HT-29 (cell line): ENCODE measurements at places on chromosomes 2 and 18. TPM values are rescaled to one million over a fixed set of nuclear protein-coding genes. Genes with fewer than 3 reads are reported as not detected.

- no peak for DNase-seq
Observed at GRCh38 chr2:53516650-53517049, 251.0 kb upstream of the CHAC2 start.

OTX1 gene
- total RNA-seq: 4.6 and 5.6 TPM in 2 replicates

CCT4 gene
- 145 and 155 TPM in 2 replicates for total RNA-seq

DNA sequence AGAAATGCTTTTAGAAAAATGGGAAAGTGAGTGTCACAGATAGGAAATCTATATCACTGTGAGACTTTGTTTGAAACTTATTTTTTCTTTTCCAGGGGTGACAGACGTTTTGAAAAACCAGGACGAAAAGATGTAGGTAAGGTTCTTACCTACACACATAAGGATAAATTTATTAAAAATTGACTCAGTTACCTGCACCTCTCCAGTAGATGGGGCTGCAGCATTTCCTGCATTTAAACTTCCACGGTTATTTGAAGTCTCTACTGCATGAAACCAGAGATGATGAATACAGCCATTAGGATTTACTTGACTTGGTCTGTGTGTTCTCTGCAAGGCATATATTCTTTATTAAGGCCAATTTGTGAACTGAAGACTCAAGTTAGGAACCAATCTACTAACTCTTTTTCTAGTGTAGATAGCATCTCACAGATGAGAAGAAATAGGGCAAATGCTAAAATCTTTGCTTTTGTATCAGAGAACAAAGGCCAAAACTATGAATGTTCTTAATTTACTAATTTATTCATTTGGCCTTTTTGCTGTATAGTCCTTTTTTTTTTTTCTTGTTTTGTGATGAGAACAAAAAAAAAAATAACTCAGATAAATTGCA lies 15.0 kb downstream of the KCNJ13 start:
- peak; percentile 69 for DNase-seq

DNA sequence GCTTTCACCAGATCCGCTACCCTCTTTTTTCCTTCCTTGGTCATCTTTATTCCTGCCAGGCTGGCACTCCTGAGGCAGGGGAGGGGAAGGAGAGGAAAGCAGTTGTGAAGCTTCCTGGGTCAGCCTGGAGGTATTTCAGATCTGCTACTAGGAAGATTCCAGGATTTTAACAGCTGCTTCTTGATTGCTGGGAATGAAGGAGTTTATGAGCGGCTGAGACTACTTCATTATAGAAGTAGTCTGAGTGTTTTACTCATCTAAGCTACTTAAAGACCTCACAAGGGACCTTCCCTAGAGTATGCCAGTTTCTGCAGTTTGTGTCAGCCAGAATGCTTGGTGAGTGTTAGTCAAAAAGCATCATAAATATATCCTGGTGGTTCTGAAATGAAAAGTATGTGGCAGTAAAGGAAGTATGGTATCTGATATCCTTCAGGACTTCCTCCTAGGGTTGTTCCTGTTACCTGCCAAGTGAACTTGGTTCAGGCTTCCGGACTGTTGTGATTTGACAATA lies 1.9 kb downstream of the TANC1 start:
- DNase-seq: peak; percentile 53

NAT8 gene
- not detected in 2 replicates for total RNA-seq

DNA sequence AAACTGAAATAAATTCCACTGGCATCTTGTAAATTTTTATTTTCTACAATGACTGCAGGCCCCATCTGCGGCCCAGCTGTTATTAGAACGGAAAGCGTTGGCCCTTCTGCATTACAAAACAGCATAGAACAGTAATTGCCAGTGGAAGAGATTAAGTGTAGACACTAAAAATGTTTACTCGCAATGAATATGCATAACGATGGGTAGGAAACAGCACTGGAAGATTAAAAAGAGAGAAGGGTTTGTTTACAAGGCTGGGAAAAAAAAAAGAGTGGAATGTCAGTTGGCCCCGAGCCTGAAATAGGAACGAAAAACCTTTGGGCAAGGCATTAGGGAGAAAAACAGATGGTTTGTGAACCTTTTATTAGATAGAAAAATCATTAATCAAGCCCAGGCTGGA lies 275.9 kb upstream of the TCF4 start:
- no peak for DNase-seq

DNA sequence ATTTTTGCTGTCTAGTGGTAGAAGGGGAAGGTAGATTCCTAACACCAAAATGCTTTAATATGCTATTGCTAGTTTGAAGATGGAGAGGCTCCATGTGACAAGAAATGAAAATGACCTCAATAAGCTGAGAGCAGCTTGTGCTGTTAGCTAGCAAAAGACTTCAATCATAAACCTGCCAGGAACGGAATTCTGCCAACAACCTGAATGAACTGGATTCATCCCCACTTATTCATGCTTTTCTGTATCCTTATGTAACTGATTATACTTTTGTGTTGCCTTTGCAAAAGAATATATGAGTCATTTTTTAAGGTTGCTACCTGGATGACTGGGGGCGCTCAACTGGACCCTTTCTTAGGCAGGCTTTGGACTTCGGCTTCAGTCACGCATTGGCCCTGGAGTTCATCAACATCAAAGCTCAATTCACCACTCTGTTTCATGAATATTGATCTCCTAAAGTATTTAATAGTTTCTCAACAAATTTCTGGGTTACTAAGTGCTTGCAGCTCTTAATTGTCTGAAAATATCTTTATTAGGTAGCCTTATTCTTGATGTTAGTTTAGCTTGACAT lies 97.5 kb upstream of the KCNJ3 start:
- DNase-seq: no peak

GRCh38 chr2:219713110-219713509 lies 85.7 kb downstream of the SLC4A3 start:
- DNase-seq: peak; percentile 28

MREG gene
- 11.9 and 13.8 TPM in 2 replicates for total RNA-seq
